ENCODE measurements at places on chromosomes 12 and 14. TPM values are rescaled to one million over a fixed set of nuclear protein-coding genes. Genes with fewer than 3 reads are reported as not detected.

DNA sequence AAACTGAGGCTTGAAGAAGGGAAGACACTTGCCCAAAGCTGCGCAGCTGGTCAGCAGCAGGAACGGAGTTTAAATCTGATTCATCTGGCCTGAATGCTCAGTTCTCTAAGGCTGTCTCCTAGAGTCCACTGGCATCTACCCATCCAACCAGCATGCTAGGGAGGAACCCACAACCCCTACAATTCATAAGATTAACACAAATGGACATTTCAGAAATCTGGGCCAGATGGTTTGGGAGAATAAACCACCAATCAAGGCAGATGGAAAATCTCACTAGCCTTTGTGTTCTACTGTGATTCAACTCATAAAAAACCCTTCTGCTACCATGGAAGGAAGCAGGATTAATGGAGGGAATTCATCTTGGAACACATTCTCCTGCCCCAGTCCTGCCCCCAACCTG is 67.8 kb downstream of the WSCD2 start:
- no peak overlapping the region for H3K27ac ChIP-seq
- H3K4me1 ChIP-seq, result peaks cover 19% of the 10 kb centered on the region
- DNase-seq, result no peak
- H3K27me3 ChIP-seq, result no peaks in the 10 kb centered on the region
- H3K4me3 ChIP-seq, result no peak overlapping the region

DNA sequence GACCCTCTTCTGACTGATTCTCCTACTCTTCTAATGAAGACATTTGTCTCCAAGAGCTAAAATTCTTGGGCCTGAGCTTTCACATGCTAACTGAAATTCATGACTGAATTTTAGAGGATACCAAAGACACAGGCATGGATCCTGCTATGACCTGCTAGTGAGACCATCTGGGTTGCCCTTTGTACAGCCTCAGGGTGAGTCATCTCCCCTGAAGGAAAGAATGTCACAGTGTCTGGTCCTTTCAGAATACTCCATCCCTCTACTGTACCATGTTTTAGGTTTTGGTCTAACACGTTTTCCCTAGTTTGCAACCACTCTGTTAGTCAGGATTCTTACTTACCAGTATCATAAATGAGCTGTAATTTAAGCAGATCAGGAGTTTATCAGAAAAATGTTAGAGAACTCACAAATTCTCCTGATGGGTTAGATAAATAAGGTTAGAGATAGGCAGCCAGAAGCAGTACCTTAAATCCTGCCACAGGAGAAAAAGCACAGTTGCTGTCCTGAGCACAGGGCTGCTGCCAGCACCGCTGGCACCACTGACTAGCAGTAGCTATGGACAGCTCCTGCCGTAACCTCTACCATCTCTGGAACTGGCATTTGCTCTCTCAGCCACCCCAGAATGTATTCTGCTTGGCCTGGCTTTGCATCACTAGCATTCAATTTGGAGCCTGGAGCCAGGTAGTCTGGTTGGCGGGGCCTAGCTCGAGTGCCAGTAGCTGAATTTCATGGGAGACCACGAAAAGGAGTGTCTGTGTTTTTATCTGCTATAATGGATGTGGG is 127.6 kb downstream of the ANO6 start:
- no peak overlapping the region for H3K4me3 ChIP-seq
- H3K36me3 ChIP-seq, result no peaks in the 10 kb centered on the region
- H3K27ac ChIP-seq, result no peak overlapping the region
- H3K4me1 ChIP-seq, result no peaks in the 10 kb centered on the region

DNA sequence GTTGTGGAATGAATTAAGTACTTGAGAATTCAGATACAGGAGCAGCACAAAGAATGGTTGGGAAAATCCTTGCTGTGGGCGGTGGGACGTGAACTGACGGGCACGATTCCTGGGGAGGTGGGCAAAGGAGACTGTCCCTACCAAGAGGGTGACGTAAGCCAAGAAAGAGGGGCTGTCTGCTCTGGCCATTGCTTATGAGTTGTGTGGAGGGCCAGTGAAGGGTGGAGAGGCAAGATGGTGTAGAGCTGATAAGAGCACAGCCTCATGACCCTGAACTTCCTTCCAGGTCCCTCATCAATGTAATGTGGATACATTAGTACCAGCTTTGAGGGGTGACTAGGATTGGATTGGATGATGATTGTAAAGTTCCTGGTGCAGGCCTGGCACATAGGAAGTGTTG is 50.2 kb downstream of the WDR20 start:
- peaks cover 76% of the 10 kb centered on the region for H3K4me1 ChIP-seq
- H3K36me3 ChIP-seq, result no peaks in the 10 kb centered on the region
- H3K27me3 ChIP-seq, result no peaks in the 10 kb centered on the region
- no peak overlapping the region for H3K4me3 ChIP-seq
- H3K27ac ChIP-seq, result no peak overlapping the region

SLC6A12 gene
- 9.4 TPM for total RNA-seq

RDH12 gene
- 2.9 TPM for total RNA-seq

OR4K5 gene
- not detected for total RNA-seq
